Stimulated activated CD4-positive, alpha-beta T cell treated with anti-CD3 and anti-CD28 coated beads, Interleukin-15, amount 100 ng/mL, for 24 hours (primary cell): ENCODE measurements at places on chromosomes 3 and 15.

DNA sequence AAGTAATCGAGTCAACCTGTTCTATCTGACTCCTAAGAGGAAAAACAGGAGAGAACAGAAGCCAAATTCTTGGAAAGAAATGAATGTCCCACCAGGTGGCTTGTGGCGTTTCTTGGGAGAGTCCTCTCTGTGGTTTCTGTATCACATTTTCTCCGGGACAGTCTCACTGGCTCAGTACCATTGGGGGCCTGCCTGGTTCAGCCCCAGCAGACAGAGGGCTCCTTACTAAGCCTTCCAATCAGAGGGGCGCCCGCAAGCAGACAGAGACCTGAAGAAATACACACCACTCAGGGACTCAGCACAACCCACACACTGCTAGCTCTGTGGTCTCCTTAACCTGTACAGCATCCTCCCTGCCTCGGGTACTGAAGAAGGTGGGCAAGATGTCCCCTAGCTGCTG is 302.1 kb downstream of the TLE3 start:
- no peak for DNase-seq

DNA sequence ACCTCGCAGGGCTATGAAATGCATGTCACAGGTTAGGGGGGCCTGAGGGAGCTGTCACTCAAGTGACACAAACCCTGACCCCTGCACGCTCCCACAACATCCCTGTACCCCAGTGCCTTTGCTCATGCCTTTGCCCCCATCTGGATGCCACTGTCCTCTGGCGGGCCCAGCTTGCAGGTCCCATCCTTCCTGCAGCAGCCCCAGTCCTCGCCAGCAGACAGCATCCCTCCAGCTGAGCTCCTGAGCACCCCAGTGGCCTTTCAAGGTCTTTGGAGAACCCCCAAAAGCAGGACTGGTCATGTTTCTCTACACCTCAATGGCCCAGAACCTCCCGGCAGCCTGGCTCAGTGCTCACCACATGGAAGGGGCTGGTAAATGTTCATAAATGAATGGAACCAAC is 170.4 kb downstream of the ADAMTS17 start:
- DNase-seq: no peak

DNA sequence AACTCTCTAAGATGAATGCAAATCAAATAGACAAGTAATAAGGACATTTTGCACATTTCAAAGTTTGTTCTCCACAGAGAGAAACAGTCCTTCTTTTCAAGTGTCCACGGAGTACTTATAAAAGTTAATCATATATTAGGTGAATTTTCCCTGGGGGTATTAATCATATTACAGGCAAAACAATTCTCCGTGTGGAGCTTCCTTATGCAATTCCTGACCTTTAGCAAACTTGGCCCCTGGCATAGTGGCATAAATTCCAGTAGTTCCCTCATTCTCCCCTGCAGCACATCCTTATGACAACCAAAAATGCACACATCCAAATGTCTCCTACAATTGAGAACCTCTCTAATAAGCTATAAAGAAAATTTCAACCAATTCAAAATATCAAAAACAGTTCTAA is 34.4 kb downstream of the FSIP1 start:
- DNase-seq: no peak

- DNase-seq: no peak
Measured at GRCh38 chr3:48776854-48777253, 59.8 kb upstream of the IP6K2 start.

DNA sequence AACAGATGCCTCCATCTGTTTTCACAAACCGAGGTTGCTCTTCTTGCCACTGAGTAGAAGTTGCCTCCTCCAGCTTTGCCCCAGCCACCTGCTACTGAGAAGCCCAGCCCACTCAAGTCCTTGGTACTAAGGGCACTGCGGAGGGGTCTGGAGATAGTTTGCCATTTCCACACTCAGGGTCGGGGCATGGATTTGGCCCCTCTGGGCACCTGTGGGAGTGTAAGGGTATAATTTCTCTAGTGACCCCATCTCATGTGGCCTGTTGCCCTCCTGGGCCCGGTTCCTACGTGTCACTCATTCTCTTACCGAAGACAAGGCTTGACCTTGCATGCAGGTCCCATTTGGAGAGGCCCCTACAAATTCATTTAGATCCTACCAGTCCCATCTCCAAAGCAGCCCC is 79.0 kb downstream of the THSD4 start:
- no peak for DNase-seq

- DNase-seq: no peak
Measured at GRCh38 chr3:59374818-59375211, 325.0 kb upstream of the CFAP20DC start.

GRCh38 chr3:101200461-101200860 is 119.9 kb downstream of the IMPG2 start:
- DNase-seq: no peak

DNA sequence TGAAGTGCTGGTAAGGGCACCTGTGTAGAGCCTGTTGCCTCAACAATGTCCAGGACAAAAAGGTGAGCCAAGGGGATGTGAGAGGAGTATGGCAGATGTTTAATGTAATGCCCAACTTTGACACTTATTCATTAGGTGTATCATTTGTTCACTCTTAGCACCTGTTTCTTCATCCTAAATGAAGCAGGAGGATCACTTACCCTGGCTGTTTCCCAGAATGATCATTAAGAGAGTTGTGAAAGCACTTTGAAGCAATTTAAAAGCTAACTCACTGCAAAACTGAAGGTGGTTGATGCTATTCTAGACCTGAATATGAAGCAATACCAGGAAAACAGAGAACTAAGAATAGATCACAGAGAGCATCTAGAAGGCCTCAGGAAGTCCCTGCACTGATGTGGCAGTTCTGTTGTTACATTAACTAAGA is 3.4 kb upstream of the HHLA2 start:
- no peak for DNase-seq

GRCh38 chr15:92595506-92596381 is 59.8 kb downstream of the FAM174B start:
- DNase-seq: no peak

DNA sequence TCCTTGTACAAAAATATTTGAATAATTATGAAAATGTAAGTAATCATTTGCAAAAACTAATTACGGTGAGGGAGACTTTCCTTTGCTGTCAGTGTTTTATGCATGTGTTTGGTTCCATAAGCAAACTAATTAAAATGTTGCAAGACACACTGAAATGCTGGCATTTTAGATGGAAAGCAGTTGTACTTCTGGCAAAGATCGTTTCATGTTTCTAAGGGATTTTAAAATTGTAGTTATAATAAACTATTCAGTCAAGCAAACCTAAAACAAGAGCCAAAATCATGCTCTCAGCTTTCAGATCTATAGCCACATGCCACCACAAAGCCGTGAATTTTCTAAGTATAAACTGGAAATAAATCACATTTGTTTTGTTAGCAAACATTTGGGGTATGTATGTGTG is 240.1 kb upstream of the ZNF385D start:
- no peak for DNase-seq

GRCh38 chr3:196557236-196557635 is 11.1 kb downstream of the WDR53 start:
- DNase-seq: no peak

DNA sequence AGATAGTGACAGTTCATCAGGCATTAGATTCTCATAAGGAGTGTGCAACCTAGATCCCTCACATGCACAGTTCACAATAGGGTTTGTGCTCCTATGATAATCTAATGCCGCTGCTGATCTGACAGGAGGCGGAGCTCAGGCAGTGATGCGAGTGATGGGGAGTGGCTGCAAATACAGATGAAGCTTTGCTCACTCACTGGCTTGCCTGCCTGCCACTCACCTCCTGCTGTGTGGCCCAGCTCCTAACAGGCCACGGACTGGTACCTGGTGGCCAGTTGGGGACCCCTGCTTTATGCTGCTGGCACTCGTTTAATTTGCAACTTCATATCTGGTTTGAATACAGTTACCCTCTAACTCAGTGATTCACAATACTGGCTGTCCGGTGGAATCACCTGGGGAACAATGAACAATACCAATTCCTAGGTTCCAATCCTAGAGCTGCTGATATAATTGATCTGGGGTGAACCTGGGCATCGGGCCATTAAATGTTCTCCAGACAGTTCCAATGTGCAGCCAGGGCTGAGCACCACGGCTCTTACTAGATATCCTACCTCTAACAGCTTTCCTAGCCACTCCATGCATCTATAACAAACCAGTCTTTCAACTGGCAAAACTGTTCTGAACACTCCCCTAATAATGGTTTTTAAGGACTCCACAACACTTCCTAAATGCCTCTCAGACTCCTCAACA is 131.4 kb downstream of the ATP1B3 start:
- DNase-seq: no peak

DNA sequence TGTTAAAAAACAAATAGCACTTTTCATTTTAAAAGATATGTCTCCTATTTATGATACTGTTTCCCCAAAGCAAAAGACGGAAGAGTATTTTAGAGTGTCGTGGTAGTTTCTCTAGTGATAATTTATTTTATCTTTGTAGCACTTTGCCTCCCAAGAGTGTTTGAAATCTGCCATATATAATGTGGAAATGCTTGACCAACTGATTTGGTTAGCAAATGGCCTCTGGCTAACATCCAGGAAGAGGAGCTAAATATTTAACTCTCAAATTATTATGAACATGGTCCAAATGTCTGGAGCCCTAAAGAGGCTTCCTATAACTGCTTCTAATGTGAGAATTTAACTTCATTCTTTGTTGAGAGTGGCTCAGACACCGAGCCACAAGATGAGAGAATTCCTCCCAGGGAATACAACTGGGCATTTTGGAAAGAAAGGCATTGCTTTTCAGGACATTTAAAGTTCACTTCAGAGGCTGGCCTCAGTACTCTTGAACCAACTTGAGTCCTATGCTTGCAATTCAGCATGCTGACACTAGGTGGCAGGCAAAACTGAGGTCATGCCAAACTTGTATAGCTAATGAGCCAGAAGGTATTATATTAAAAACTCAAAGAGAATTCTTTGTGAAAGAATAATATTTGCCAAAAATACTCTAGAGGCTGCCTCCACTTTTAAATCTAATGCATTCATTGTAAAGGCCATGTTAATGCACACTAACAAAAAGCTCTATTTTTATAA is 104.5 kb downstream of the RARB start:
- peak; percentile 59 for DNase-seq

- no peak for DNase-seq
Measured at GRCh38 chr3:53412953-53413352, 65.6 kb upstream of the DCP1A start.

DNA sequence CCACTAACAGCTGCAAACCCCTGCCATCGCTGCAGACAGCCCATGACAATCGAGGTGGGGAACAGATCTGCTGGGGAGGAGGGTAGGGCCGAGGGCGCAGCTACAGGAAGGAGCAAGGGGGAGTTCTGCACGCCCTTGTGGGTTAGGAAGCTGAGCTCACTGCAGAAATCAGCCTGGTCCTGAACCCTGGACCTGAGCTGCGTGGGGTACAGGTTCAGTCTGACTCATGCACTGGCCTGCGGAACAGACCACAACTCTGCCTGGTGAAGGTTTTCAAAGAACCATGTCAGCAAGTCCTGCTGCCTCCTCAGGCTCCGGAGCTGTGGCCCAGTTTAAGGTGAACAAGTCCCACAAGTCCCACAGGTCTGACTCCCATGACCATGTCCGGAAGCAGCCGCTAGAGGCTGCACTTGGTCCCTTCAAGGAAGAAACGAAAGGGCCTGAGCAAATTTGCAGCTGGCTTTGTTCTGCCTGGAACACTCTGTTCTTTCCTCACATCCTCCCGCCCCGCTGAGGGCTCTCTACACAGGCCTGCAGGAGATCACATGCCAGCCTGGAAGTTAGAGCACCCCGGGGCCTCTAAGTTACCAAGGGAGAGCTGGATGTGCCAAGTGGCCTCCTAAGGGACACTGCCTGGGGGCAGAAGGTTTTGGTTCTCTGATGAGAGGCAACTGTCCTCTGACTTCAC is 49.4 kb upstream of the AKAP13 start:
- DNase-seq: peak; percentile 80

DNA sequence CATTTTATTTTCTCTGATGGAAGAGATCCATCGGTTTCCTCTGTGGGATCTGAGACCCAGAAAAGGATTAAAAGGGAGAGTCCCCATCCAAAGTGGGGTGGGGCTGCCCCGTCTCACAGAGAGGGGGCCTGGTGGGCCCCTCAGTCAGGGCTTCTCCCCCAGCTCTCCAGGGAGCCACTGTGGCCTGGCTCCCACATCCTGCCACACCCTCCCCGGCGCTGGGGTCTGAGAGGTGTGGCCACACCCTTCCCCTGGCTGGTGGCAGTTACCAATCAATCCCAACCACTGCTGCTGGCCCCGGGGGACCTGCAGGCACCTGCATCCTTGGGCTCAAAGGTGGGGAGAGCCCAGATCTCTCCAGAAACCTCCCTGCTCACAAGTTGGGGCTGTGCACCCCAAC is 161.8 kb upstream of the IQSEC1 start:
- DNase-seq: peak; percentile 13

DNA sequence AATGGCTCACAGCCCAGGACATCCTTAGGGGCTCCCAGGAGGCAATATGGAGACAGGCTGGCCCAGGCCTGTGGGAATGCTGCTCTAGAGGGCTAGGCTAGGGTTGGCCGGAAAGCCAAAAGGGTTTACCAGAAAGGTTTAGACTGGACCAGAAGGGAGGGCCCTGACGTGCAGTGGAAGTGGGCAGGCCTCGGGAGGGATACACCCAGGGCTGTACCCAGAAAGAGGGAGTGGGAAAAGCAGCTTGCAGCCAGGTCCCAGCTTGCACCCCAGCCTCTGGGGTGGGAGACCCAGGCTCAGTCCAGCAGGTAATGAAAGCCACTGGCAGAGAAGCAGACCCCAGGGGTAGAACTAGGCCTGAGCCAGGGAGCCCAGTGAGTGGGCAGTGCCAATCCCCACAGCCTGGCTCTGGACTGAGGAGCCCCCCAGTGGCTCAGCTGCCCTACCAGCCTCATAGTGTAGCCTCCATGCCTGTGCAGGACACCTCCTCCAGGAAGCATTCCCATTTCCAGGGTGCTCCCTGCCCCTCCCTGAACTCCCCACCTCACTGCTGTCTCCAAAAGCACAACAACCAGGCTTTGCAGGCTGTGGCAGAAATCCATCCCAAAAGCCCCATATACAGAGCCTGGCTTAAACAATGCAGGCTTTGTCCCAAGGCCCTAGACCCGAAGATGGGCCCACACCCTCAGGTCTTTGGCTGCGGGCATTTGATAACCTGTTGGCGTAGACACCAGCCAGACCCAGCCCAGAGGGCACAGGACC is 3.5 kb downstream of the GORASP1 start:
- no peak for DNase-seq

DNA sequence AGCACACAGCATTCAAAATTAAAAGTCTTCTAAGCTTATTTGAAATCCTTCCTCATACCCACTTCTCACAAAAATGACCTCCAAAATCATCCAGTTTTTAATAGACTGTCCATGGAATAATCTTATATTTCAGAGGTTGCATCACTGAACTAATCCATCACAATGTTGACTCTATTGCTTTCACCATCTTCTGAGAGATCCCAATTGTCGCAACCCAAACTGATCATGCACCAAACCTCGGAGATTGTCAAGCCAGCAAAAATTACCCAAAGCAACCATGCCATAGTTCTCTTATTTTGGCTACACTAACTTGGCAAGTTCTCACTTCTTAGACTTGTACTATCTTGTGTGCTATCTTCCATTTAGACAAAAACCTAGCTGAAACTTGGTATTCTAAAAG is 75.5 kb downstream of the LRRFIP2 start:
- DNase-seq: no peak
